ENCODE measurements at places on chromosomes 16 and 17.
A peak's percentile ranks its signal among the peaks of the same experiment; 100 is the strongest.

- DNase-seq, result peak; percentile 34
Measured at GRCh38 chr17:33262266-33263123, 30.6 kb downstream of the ASIC2 start.

GRCh38 chr16:23528644-23529310 is 18.5 kb upstream of the GGA2 start:
- no peak for DNase-seq

DNA sequence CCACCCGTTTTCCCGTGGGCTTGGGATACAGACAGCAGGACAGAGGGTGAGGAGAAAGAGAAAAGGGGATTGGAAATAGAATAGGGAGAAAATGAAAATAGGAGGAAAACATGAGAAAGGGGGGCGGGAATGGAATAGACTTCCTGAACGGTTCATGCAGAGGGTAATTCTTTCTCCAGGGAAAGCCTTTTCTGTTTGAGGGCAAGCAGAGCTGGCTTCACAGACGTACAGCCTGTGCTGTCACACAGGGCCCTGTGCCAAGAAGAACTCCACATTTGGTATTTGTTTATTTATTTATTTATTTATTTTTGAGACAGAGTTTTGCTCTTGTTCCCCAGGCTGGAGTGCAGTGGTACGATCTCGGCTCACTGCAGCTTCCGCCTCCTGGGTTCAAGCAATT is 12.0 kb downstream of the MILR1 start:
- no peak for DNase-seq

DNA sequence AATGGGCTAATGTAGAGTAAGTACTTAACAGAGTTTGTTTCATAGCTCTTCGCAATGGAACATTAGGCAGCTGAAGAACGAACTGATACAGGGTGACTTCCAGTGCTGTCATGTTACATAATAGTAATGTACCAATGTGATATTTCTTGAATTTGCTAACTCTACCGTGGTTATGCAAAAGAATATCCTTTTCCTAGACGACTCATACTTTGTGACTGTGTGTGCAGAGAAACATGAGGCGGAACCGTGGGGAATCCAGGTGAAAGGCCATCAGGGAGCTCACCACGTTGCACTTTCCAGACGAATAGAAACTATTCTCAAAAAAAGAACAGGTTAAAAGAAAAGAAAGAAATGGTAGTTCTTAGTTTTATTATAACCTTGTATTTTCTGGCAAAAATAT is 13.2 kb downstream of the NOB1 start:
- no peak for DNase-seq

GRCh38 chr17:37830151-37830993 is 85.5 kb upstream of the HNF1B start:
- DNase-seq, result peak; percentile 47

Data from left renal pelvis (tissue), 4 donors.